Central memory CD8-positive, alpha-beta T cell (primary cell): ENCODE measurements at places on chromosomes 6 and 20.

- DNase-seq = no peak
Measured at GRCh38 chr6:105810105-105810921, 275.8 kb upstream of the PRDM1 start.

- no peak for DNase-seq
Measured at GRCh38 chr6:140576004-140576555, 1201.6 kb upstream of the CITED2 start.

DNA sequence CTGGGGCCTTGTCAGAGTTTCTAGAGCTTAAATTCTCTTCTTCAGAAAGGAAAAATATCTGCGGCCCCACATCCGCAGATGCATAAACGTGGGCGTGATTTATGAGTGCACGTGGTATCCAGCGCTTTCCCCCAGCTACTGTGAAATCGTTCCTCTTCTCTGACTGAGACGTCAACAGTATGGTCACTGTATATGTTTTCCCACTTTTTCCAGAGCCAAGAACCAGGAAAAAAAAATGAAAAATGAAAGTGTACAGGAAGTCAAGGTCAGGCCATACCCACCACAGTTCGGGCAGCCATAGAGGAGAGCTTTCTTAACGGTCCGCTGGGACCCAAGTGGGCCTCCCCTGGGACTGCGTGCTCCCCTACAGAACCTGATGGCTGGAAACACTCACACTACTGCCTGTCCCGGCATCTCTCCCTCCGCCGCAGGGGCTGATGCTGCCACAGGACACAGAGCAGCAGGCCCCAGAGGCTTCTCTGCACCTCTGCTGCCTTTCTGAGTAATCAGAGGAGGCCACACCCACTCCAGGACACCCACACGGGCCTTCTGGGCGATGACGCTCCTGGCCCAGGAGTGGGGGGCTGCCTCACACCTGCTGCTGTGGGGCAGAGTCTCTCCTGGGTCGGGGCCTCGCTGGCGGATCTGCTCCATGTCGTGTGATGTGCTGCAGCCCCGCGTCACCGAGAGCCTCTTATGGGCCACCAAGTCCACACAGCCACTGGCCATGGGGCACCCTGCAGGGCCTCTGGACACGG is 16.4 kb upstream of the STX16 start:
- DNase-seq = no peak

DNA sequence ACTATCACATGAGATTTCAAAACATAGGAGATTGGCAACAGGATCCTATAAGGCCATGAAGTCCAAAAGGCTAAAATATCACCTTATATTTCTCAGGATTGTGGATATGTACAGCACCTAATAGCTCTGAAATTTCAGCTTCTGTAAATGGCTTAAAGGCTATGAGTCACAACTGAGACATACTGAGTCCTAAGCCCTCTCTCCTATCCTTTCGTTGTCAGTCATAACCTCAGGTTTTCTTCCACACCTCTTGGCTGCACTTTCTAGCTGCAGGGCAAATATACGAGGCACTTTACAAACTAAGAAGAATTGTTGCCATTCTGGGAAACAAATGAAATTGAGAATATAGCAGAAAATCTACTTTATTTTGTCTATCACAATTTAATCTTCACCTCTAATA is 969.9 kb upstream of the EPHA7 start:
- DNase-seq = no peak

GRCh38 chr6:98842342-98843180 is 8.2 kb downstream of the POU3F2 start:
- no peak for DNase-seq

- no peak for DNase-seq
Measured at GRCh38 chr6:39818695-39819094, 26.5 kb downstream of the DAAM2 start.

- DNase-seq = no peak
Measured at GRCh38 chr6:28980852-28981430, 24.2 kb downstream of the ZNF311 start.

GRCh38 chr6:88683734-88684133 is 279.7 kb downstream of the RNGTT start:
- DNase-seq = no peak

DNA sequence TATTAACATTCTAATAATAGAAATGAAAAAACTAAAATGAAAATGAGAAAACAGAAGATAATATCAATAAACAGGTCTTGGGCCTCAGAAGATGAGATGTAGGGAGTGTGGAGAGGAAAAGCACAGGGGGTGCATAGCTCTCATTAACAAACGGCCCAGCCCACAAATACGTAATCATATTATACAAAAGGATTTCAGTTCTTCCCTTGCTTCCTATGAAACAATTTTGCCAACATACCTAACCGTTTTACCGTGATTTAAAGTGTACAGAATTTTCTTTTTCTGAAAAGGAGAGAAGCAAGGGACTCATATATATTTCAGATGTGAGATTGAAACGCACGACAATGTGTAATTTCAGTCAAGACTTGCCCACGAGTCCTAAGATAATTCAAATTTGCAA is 136.0 kb downstream of the HFE start:
- DNase-seq = no peak

DNA sequence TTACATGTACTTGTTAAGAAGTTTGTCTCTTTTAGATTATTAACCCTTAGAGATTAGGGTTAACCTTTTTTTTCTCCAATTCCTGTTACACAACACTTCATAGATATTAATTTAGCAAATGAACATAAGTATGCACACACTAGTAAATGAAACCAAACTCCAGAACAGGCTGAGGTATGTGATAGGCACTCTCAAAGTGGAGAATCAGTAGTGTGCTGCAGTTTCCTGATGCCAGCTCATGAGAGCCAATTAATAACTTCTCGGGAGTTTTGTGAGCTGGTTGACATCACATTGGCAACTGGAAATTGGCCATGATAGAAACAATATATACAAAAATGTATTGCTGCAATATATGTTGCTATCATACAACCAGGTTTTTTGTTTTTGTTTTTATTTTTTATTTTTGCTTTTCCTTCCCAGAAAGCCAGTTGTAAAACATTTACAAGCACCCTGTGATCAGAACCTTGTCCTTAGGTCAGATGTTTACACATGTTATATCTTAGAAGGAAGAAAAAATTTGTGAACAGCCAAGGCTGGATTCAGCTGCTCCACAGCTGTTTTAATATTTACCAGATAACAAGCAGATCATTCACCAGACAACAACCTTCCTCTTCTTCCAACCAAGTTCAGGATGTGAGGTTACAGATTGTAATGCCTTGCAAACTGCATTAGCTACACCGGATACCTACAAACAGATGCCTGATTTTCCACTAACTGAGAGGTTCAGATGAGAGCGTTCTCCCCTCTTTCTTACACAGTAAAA is 42.4 kb upstream of the ECHDC1 start:
- DNase-seq = no peak

DNA sequence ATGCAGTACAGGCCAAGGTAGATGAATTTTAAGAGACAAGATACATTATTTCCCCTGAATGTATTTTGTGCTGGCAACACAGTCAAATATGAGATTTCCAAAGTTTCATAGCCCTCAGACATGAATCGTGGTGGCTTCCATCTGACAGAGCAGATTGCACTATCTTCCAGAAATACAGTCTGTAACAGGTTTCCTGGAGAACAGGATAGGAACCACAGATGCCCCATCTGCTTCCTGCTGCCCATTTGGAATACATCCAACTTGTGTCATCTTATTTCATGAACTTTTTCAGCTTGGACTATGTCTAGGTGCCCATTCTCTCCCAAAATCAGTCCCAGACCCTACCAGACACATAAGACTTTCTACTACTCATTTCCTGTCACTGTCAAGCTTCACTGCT is 426.0 kb downstream of the KIF16B start:
- DNase-seq = no peak

DNA sequence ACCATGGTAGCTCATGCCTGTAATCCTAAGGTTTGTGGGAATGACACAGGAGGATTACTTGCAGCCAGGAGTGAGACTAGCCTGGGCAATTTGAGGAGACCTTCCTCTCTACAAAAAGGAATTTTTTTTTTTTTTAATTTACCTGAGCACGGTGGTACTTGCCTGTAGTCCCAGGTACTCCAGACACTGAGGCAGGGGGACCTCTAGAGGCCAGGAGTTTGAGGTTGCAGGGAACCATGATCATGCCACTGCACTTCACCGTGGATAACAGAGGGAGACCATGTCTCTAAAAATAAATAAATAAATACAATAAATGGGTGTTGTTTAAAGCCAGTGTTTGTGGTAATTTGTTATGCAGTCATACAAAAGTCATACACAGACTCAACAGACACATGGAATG is 2.4 kb upstream of the HLA-F start:
- DNase-seq = no peak

DNA sequence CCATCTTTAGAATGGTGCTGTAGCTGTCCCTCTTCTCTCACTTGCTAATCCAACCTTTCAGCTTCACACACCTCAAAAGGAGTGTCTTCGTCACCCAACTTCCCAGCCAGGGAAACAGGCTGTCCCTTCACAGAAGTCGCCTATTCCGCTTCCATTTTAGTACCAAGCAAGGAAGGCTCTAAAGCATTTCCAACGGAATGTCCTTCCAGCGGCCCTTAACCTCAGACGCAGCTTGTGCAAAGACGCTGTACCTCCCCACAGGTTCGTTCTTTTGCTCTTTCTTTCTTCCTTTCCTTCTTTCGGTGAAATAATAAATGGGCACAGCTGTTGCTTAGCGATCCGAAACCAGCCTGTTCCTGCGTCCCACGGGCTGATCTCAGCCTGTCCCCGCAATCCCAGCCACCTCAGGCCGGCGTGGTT is 1.5 kb downstream of the PTPRT start:
- DNase-seq = no peak

DNA sequence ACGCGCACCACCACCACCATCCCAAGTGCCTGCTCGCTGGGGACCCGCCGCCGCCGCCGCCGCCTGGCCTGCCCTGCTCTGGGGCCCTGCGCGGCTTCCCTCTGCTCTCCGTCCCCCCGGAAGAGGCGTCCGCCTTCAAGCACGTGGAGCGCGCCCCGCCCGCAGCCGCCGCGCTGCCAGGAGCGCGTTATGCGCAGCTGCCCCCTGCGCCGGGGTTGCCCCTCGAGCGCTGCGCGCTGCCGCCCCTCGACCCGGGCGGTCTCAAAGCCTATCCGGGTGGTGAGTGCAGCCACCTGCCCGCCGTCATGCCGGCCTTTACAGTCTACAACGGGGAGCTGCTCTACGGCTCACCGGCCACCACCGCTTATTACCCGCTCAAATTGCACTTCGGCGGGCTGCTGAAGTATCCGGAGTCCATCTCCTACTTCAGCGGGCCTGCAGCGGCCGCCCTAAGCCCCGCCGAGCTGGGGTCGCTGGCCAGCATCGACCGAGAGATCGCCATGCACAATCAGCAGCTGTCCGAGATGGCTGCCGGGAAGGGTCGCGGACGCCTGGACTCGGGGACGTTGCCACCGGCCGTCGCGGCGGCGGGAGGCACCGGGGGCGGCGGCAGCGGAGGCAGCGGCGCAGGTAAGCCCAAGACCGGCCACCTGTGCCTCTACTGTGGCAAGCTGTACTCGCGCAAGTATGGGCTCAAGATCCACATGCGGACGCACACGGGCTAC is 7.2 kb downstream of the PRDM13 start:
- DNase-seq = no peak

- DNase-seq = no peak
Measured at GRCh38 chr6:11202513-11203305, 29.8 kb downstream of the NEDD9 start.

DNA sequence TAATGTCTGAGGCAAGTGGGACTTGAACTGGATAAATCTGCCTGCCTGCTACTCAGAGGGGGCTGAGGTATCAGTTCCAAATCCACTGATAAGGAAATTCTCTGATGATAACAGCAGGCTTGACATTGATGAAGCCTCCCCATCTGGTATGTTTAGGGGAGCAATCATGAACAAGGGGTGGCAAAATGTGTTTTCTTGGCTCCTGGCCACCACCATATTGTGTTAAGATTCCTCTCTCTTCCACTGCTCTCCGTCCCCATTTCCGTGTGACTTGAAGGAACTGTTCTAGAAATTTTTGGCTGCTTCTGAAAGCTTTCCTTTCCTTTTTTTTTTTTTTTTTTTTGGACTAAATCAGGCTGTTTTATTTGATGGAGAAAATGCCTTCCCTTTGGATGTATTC is 335.3 kb upstream of the NRSN1 start:
- no peak for DNase-seq

- no peak for DNase-seq
Measured at GRCh38 chr6:75230484-75231325, 12.9 kb downstream of the COX7A2 start.
